Adrenal gland (tissue), 19 donors: ENCODE measurements at places on chromosomes 2 and 18.

DNA sequence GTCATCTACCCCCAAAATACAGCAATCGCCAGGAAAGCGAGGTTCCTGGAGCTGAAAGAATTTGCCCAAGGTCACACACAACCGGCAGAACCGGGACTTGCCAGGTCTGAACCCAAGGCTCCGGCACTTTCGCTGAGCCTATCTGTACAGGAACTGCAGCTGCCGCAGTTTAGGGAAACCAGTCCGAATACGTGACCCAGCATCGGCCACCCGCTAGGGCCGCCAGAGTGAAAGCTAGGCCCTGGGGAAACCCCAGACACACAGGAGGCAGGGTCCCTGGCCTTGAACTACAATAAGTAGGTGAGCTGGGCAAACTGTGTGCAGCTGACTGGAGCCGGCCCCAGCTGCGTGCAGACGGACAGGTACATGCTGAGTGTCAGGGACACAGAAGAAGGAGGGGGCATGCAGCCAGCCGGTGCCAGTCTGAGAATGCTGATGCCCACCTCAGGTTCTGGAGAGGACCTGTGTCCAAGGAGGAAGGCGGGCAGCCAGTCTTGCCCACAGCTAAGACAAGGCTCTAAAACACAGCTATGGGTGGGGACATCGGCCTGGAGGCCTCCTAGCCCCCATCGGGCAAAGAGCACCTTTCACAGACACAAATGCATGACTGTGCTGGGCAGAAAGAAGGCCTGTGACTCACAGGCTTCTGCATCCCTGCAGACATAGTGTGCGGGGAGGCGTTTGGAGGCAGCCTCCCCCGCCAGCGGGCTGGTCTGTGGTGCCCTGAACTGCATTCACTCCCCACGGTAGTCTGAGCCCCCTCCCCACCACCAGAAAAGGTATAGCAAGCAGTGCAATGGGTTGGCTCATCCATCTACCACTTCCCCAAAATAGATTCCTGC lies 107.4 kb upstream of the ID2 start:
- DNase-seq, result peak; percentile 48

DNA sequence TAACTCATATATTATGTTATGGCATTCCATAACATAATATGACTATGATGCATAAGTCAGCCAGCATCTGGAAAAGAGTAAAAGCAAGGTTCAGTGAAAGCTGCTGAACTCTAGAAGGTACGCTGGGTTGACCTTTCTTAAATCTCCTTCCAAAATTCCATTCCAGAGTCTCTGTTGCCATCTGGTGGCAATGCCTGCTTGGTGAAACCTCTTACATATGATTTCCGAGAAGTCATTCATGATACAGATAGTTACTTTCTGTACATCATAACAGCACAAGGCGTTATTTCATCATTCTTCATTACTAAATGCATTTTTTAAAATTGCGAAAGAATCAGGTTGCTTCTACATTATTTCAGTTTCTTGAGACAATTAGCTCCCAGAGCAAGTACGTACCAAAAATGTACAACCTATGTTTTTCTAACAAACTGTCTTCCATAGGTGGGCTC lies 7.0 kb upstream of the EPG5 start:
- DNase-seq, result peak; percentile 84

DNA sequence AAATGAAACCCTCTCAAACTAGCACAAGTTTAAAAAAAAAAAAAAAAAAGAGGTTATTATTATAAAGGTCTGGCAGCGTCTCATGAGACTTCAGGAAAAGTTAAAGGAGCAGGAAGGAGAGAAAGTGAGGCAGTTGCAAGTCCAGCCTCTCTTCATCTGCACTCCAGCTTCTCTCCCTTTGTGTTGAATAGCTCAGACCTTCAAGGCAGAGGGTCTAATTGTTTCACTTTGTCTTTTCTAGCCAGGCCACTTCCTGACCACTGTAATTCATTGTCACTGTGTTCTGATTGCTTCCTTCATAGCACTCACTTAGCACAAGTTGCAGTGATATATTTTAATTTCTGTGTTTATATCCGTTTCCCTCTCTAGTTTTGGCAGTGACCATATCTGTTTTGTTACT lies 99.9 kb downstream of the SPATS2L start:
- DNase-seq, result no peak

- DNase-seq, result no peak
Observed at GRCh38 chr2:924701-925100, 25.9 kb upstream of the SNTG2 start.
